ENCODE measurements at places on chromosomes 6 and 20. TPM values are rescaled to one million over a fixed set of nuclear protein-coding genes. Genes with fewer than 3 reads are reported as not detected.

Gene RNF217
- total RNA-seq = 10.8 TPM

Gene ATP6V1G2
- total RNA-seq = 0.29 TPM

Gene RHAG
- 2.7 TPM for total RNA-seq

Gene SPATA25
- total RNA-seq = 0.50 TPM

Gene TXLNB
- 0.22 TPM for total RNA-seq

DNA sequence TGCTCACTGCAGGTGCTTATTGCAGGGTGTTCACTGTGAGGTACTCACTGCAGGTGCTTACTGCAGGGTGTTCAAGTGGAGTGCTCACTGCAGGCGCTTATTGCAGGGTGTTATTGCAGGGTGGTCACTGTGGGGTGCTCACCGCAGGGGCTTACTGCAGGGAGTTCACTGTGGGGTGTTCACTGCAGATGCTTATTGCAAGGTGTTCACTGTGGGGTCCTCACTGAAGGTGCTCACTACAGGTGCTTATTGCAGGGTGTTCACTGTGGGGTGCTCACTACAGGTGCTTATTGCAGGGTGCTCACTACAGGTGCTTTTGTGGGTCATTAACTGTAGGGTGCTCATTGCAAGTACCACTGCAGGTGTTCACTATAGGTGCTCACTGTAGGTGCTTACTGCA, 20.2 kb downstream of the APMAP start:
- no peak for DNase-seq

GRCh38 chr20:62816031-62816883, 593 bp upstream of the COL9A3 start:
- DNase-seq = no peak

- DNase-seq = no peak
Observed at GRCh38 chr6:19382676-19383075, 454.5 kb upstream of the ID4 start.

DNA sequence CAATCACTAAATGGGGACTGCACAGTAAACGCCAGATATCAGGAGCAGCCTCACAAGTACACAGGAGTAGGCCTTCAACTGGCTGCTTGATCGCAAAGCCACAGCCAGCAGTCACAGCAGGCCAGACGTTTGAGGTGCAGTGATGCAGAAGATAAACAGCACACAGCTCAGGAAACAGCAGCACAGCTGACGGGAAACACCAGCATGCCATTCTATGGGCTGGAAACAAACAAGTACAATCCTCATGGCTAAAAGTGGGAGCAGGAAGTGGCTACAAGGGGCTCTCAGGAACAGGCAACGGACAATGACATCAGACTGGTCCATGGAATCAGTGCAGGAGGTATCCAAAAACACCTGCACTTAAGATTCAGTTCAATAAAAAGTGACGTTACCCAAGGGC, 111.0 kb downstream of the DTNBP1 start:
- DNase-seq = no peak

DNA sequence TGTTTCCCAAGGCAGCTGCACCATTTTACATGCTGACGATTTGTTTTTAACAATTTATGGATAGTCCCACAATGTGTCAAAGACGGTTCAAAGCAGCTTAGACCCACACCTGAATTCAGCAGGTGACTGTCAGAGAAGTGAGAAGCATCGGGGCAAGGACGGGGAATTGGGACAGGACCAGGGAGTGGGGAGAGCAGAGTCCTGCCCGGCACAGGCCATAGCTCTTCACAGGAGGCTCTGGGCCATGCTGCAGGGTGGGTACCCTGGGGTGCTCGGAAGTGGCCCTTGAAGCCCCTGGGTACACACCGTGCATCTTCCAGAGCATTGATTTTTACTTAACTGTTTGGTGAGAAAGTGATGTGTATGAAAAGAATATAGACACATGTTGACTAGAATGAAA, 33.2 kb upstream of the PHACTR3 start:
- no peak for DNase-seq

- no peak for DNase-seq
Observed at GRCh38 chr6:157561414-157561790, 180.4 kb downstream of the ZDHHC14 start.

DNA sequence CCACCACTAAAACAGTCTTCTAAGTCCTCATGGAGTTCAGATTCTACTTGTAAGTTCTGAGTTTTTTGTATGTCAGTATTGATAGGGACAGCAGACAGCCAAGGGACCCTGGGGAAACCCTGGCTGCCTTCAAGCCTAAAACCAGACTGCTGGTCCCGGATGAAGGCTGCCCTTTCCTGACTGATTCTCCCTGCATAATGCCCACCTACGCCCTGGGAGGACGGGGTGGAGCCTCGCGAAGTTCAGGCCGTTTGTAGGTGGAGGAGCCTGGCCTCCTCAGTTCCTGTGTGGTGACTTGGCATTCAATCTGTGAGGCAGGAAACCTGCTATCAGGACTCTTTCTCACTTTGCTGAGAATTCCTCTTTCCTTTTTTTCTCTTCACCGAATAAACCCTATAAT, 120.3 kb upstream of the LGSN start:
- DNase-seq = no peak

DNA sequence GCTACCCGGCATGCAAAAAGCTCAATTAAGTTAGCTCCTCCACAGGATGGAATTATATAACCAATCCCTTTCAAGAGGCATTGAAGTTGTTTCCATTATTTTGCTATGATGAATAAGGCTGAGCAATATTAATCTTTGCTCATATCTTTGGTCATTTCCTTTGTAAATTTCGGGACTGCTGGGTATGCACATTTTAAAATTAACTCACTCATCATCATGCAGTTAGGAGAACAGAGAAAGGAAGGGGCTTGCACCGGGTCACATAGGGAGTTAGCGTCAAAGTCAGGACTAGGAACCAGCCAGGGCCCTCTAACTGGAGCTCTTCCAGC, 430 bp upstream of the FAM110A start:
- DNase-seq = no peak

- DNase-seq = no peak
Observed at GRCh38 chr6:97361286-97361685, 78.3 kb upstream of the MMS22L start.

DNA sequence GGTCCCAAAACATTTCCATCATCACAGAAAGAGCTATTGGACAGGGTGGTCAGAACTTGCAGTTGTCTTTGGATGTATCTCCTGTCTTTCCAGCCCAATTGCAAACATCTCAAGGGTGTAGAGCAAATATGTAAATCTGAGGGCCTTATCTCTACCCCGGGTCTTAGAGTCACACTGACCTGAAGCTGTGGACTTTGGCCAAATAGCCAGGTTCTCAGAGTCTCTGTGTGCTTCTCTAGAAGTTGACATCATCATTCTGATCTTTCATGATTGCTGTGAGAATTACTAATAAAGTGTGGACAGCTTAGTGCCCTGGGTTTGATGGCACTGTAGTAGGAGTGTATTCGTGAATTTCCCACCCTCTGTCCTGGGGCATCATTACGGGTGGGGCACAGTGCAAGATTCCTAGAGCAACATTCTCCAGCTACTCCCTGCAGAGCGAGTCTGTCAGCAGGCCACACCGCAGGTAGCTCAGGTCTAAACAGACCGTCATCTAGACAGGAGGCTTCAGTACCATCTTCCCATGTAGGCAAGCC, 71.1 kb downstream of the SLC24A3 start:
- DNase-seq = no peak

- DNase-seq = no peak
Observed at GRCh38 chr6:31676322-31676903, 4.5 kb downstream of the LY6G5C start.

DNA sequence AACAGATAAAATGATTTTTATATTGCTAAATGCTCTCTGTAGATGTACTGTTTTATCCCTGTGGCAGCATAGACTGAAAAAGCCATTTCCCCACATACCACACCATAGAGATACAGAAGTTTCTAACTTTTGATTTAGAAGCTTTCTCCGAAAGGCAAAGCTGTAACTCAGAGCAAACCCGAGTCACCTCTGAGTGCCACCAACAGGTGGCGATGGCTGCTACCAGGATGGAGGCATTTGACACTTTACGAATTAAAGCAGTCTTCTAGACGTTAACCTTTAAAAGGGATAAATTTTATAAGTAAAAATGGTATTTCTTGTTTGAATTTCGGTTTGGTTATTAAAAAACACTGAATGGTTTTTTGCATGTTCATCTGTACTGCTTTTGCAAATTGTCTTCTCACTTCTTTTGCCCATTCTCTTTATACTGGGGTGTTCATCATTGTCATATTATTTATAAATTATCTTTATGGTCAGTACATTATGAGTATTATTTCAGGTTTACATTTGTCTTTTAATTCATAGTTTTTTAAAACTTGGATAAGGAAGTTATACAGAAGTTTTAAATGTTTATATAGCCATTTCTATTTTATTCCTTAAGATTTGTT, 201.0 kb upstream of the CEP162 start:
- DNase-seq = peak; percentile 51
